ENCODE measurements at places on chromosomes 16 and 17.

GRCh38 chr17:54307351-54307750 lies 484.6 kb downstream of the KIF2B start:
- no peak for DNase-seq

DNA sequence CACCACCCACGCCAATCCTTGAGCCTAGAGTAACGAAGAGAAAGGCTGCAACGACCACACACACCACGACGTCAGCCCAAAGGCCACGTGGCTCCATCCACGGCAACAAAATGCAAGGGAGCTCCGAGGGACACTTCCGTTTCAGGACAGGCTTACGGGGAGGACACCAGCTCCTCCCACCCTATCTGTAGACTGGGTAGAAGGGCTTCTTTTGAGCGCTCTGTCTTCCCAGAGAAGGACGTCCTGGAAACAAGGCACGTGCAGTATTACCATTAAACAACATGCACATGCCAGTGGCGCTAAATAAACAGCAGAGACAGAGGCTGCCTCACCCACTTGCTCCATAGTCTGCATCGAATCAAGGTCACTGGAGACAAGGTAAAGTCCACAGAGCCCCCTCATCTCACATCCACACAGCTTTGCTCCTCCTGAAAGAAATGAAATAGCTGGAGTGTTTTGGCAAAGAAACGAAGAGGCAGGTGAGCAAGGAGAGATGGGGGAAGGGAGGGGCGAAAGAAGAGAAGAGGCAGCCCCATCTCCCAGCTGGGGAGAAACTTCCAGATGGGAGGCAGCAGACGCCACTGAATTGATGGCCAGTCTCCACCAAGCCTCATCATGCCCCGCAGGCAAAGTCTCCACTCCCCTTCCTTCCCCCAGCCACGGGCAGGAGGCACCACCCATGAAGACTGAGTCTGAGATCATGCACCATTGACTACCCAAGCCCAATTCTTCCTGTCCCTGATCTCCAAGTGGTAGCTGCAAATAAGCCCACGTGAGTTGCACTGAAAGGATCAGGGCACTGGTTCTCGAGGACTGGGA lies 24.0 kb downstream of the ZFHX3 start:
- DNase-seq, result no peak

GRCh38 chr17:72376526-72377345 lies 255.9 kb downstream of the SOX9 start:
- no peak for DNase-seq

DNA sequence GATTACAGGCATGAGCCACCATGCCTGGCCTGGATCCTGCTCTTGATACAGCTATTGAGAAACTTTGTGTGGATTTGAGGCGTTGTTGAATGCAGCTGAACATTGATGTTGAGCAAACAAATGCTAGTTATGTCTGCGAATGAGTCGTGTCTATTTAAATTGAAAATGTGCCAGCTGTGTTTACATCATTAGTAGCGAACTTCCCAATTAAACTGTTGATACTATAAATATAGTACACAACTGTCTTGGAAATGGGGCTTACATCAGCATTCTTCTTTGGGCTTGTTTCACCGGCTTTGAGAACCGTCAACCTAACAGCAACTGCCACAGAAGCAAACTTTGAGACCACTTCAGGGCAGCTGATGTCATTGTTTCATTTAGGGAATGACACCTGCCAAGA lies 251.9 kb downstream of the RBFOX1 start:
- DNase-seq, result no peak

- no peak for DNase-seq
Observed at GRCh38 chr16:83830769-83831455, 23.1 kb downstream of the HSBP1 start.

DNA sequence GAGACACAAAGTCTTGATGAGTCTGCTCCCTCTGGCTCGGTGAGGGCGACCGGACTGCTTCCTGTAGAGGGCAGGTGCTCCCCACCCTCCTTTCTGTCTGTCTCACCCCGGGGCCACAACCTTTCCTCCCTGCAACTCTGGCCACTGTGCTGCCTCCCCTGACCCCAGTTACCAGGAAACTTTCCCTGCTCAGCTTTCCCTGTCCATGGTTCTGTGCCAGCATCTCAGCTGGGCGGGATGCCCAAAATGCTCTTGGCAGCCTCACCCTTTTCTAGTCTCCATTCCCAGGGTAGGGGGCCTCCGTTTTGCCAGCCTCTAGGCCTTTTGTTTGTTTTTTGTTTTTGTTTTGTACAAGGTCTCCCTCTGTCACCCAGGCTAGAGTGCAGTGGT lies 1.4 kb downstream of the PLD2 start:
- no peak for DNase-seq

- no peak for DNase-seq
Observed at GRCh38 chr17:6853764-6854442, 22.4 kb upstream of the TEKT1 start.

DNA sequence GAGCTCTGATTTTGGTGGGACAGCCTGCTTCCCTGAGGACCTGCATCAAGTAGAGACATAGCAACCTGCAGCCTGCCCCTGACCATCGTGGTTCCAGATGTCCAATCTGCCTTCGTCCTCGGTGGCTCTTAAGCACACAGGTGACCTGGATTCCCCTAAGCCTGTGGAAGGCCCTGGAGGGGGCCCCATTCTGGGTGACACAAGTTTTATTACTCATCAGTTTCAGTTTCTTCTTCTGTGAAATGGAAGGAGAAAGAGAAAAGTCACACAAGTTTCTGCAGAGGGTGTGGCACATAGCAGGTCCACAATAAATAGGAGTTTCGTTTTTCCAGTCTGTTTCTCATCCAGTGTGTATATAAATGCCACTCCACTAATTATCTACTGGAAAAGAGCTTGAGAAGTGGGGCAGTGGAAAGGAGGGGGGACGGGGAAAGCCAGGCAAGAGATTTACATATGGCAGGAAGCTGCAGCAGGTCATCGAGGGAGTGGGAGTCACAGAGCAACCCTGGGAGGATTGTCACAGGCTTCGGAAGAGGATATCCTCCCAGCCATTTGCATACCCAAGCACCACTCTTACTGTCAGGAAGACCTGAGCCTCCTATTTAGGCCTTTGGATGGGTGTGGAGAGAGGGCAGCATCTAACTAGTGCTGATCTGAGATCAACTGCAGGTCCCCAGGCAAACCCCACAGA lies 10.0 kb upstream of the NOS2 start:
- DNase-seq, result no peak

- no peak for DNase-seq
Observed at GRCh38 chr16:2507665-2508064, 6.1 kb upstream of the ATP6V0C start.

- peak; percentile 66 for DNase-seq
Observed at GRCh38 chr17:732067-732901, at the start of gene TLCD3A. TSS of gene TLCD3A (plus strand) at chr17:732596. CDS start at chr17:732648, 52 bp downstream.

GRCh38 chr16:8872967-8873865 lies 4.4 kb upstream of the CARHSP1 start:
- no peak for DNase-seq

- DNase-seq, result peak; percentile 55
Observed at GRCh38 chr16:84841787-84842300, 22.1 kb downstream of the CRISPLD2 start.

DNA sequence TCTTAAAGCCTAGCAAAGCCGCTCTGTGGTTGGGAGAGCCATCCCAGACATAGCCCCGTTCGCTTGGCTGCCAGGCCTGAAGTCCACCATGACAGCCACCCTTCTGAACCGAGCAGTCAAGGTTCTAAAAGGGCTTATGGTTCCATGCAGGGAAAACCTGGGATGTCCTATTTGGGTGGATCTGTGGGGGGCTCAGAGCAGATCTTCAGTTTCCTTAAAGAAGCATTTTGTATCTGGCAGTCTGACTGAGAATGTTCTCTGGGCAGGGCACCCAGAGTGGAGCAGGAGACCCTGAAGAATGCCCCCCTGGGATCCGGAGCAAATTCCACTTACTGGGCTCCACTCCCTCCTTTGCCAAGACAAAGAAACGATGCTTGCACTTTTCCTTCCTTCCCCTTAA lies 127.2 kb downstream of the IRX5 start:
- DNase-seq, result no peak

GRCh38 chr16:22285080-22285479 lies 12.1 kb upstream of the POLR3E start:
- DNase-seq, result no peak

DNA sequence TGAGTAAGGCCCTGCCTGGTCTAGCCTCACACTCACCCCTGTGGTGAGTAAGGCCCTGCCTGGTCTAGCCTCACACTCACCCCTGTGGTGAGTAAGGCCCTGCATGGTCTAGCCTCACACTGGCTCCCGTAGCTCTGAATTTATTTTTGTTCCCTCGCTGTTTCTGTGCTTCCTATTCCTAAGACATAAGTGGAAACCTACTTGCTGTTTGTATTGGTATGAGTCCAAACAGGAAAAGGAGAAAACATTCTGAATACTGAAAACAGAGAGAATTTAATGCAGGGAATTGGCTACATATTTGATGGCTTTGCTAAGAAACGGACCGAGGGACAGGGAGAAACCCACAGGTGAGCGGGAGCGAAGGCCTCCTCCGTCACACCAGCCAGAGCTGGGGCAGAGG lies 267.8 kb downstream of the FOXL1 start:
- DNase-seq, result no peak

GRCh38 chr16:49181791-49182518 lies 99.7 kb downstream of the CBLN1 start:
- no peak for DNase-seq

- DNase-seq, result no peak
Observed at GRCh38 chr16:3021449-3022207, 1.5 kb downstream of the TNFRSF12A start.

DNA sequence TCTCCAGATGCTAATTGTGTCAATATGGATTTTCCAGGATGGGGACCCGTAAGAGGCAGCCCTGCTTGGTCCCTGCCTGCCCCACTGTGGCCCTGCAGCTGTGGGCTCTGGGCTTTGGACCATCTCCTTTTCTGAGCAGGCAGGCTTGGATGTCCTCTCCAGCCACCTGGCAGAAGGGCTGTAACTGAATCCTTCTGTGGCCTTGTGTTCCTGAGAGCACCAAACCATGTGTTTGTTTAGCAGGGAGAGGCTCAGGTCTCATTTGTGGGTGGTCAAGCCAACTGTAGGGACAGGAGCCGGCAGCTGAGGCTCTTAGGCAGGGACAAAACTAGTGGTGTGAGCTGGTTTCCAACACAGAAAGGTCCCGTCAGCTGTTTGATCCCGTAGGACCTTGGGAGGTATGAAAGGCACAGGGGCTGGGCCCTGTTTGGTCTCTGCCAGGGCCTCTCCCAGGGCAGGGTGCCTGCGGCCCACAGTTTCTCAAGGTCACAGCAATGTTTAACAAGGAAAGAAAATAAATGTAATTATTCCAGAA lies 18.5 kb downstream of the SEC14L5 start:
- no peak for DNase-seq

DNA sequence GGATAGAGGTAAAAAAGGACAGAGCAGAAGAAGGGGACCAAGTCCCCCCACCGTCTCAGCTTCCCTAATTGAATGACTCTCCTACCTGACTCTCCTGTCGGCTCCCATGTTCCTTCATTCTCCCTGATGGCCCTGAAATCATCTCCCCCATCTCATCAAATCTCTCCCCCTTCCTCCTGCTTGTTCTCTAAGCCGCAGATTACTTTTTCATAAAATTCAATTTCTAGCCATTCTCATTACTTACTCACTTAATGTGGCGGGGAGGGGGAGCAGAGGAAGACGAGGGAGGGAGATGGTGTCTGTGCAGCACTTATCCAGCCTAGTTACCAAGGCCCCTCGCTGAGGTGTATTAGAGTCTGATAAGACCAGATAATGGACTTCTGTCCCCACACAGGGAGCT lies 161.5 kb downstream of the CCT6B start:
- DNase-seq, result no peak

GRCh38 chr17:64217249-64217691 lies 45.8 kb downstream of the TEX2 start:
- no peak for DNase-seq

- no peak for DNase-seq
Observed at GRCh38 chr17:2369039-2369438, 31.7 kb downstream of the SGSM2 start.

Data from right lung (tissue), 10 donors.